Activated CD8-positive, alpha-beta T cell treated with anti-CD3 and anti-CD28 coated beads, Interleukin-2, amount 10 ng/mL, durations not matched to agents 7 days and 5 days (primary cell): ENCODE measurements at places on chromosomes 12 and 14.

DNA sequence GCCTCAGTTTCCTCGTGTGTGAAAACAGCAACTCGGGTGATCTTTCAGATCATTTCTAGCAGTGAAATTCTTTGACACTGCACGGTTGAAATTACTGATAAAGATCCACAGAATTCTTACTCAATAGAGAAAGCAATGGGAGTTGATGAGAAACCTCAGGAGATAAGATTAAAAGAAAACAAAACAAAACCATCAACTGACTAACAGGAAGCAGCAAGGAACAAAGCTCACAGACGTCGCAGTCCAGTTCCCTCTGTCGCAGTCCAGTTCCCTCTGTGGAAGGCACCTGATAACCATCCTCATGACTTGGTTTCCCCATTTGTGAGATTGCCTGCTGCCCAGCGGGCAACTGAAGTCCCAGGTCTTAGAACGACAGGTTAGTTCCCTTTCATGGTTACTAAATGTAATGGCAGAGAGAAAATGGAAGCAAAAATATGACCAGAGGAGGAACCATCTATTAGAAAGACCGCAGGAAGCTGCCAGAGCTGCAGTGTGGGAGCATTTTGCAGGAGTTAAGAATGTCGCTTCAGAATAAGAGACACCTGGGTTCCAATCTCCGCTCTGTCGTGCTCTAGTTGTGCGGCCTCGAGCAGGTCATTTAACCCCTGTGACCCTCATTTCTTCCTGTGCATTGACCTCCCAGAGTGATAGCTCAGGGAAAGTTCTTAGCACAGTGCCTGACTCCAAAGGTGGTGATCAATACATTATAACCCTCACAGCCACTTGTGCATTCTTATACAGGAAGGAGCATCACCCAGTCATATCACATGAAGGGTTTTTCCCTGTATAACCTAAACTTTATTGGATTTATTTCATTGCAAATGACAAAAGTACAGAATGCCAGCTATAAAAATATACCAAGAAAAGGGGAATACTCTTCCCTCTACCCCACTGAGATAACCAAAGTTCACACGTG is 5.1 kb upstream of the MED13L start:
- peaks cover 1% of the 10 kb centered on the region for H3K27me3 ChIP-seq
- H3K36me3 ChIP-seq, result no peaks in the 10 kb centered on the region
- H3K4me3 ChIP-seq, result peak overlapping the region; percentile 52
- no peak for DNase-seq

GRCh38 chr12:65156366-65156841 is 13.0 kb upstream of the LEMD3 start:
- peak overlapping the region; percentile 46 for H3K4me3 ChIP-seq
- peaks cover 17% of the 10 kb centered on the region for H3K4me1 ChIP-seq
- H3K27ac ChIP-seq, result peak overlapping the region; percentile 79
- peaks cover 3% of the 10 kb centered on the region for H3K36me3 ChIP-seq
- DNase-seq, result peak; percentile 46
- H3K27me3 ChIP-seq, result peaks cover 10% of the 10 kb centered on the region

DNA sequence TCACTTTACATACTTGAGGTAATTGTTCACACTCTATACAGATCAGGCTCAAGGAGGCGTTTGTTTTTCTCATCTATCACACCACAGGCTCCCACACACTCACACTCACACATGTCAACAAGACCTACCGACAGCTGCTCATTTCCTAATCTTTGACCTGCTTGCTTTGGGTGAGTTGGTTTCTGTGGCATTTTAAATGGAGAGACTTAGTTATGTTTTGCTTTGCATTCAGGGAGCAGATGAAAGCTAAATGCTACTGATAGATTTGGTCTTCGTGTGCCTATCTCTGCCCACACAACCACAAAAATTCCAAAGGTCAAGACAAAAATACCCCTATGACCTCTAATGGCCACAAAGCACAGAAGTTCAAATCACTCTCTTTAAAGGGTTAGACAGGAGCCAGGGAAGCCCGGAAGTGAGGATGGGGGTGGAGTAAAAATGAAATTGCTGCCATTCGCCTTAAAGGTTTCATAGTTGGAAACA is 203.5 kb upstream of the G2E3 start:
- no peak for DNase-seq
- no peak overlapping the region for H3K4me3 ChIP-seq
- no peaks in the 10 kb centered on the region for H3K36me3 ChIP-seq
- H3K27ac ChIP-seq, result no peak overlapping the region

GRCh38 chr12:79023784-79024183 is 159.2 kb downstream of the SYT1 start:
- H3K27ac ChIP-seq, result no peak overlapping the region
- no peaks in the 10 kb centered on the region for H3K4me1 ChIP-seq
- no peaks in the 10 kb centered on the region for H3K27me3 ChIP-seq

DNA sequence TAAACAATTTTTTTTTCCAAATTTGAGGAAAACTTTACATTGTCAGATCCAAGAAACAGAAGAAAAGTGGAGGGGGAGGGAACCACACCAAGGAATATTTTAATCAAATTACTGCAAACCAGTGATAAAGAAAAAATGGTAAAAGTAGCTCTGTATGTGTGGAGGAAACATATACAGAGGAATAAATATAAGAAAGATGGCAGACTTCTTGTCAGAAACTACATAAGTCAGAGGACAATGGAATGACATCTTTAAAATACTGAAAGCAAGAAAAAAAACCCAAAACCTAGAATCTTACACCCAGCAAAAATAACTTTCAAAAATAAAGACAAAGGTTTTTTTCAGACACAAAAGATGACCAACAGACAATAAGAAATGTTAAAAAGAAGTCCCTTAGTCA is 10.2 kb upstream of the LLPH start:
- H3K36me3 ChIP-seq, result peaks cover 73% of the 10 kb centered on the region
- no peak overlapping the region for H3K27ac ChIP-seq
- DNase-seq, result no peak
- no peak overlapping the region for H3K4me3 ChIP-seq
- no peaks in the 10 kb centered on the region for H3K27me3 ChIP-seq

- H3K27ac ChIP-seq, result no peak overlapping the region
- H3K4me1 ChIP-seq, result no peaks in the 10 kb centered on the region
- H3K4me3 ChIP-seq, result no peak overlapping the region
- no peaks in the 10 kb centered on the region for H3K27me3 ChIP-seq
- DNase-seq, result no peak
Observed at GRCh38 chr14:65661865-65662264, 249.3 kb downstream of the FUT8 start.

GRCh38 chr12:71276541-71276940 is 118.7 kb upstream of the TSPAN8 start:
- no peak overlapping the region for H3K4me3 ChIP-seq
- H3K4me1 ChIP-seq, result no peaks in the 10 kb centered on the region
- DNase-seq, result no peak
- no peaks in the 10 kb centered on the region for H3K36me3 ChIP-seq

DNA sequence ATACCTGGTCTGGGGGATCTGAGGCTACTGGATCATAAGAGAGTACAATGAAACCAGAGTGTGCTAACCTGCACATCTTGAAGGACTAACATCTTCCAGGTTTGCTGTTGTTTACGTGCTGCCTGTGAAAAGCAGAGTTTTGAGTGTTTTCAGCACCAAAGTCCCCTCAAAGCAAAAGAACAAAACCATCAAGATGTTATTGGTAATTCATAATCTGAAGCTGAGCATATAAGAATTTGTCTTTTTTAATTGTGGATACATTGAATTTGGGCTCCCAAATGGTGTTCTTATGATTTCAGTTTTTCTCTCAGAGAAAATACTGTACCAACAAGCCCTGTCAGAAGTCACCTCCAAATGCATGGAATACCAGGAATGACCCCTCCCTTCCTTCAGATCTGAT is 110.2 kb downstream of the BTG1 start:
- no peak for DNase-seq
- peak overlapping the region; percentile 93 for H3K4me3 ChIP-seq
- H3K36me3 ChIP-seq, result peaks cover 26% of the 10 kb centered on the region
- H3K27me3 ChIP-seq, result no peaks in the 10 kb centered on the region
- peaks cover 83% of the 10 kb centered on the region for H3K4me1 ChIP-seq

GRCh38 chr14:80507292-80507869 is 296.1 kb upstream of the DIO2 start:
- H3K4me1 ChIP-seq, result no peaks in the 10 kb centered on the region
- H3K27ac ChIP-seq, result no peak overlapping the region
- no peaks in the 10 kb centered on the region for H3K27me3 ChIP-seq

DNA sequence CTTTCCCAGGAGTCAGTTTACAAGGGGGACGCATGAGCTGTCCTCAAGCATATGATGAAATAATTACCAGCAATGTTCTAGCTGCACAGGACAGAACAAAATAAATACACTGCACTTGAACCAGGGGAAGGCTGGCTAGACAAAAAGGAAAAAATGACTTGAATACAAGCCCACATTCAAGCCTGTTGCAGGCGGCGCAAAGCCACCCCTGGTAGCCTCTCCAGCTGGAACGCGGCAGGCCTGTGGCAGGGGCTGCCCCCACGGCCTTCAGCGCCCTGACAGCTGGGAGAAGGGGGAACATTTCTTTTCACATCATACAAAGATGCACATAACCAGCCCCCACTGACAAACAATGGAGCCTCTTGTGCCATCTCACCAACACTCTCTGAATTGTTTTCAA is 57.1 kb downstream of the TRAFD1 start:
- no peak for DNase-seq
- no peak overlapping the region for H3K4me3 ChIP-seq
- H3K27me3 ChIP-seq, result no peaks in the 10 kb centered on the region
- peaks cover 22% of the 10 kb centered on the region for H3K36me3 ChIP-seq
- no peak overlapping the region for H3K27ac ChIP-seq

DNA sequence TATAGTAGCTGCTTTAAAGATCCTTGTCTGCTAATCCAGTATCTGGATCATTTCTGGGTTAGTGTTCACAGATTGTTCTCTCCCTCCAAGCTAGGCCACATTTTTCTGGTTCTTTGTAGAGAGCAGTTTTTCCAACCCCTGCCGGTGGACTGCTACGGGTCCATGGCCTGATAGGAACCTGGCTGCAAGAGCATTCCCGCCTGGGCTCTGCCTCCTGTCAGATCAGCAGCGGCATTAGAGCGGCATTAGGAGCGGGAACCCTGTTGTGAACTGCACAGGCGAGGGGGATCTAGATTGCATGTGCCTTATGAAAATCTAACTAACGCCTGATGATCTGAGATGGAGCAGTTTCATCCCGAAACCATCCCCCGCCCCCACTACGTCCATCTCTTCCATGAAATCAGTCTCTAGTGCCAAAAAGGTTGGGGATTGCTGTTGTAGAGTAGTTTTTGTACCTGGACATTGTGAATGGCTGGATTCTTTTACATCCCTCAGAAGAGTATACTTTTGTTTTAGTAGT is 50.4 kb downstream of the MYRFL start:
- no peaks in the 10 kb centered on the region for H3K36me3 ChIP-seq
- H3K4me3 ChIP-seq, result no peak overlapping the region
- no peak overlapping the region for H3K27ac ChIP-seq
- peaks cover 5% of the 10 kb centered on the region for H3K27me3 ChIP-seq

GRCh38 chr12:110934093-110934852 is 13.9 kb upstream of the MYL2 start:
- peaks cover 7% of the 10 kb centered on the region for H3K4me1 ChIP-seq
- H3K4me3 ChIP-seq, result no peak overlapping the region
- H3K27ac ChIP-seq, result no peak overlapping the region

- no peaks in the 10 kb centered on the region for H3K27me3 ChIP-seq
- no peaks in the 10 kb centered on the region for H3K4me1 ChIP-seq
- no peak overlapping the region for H3K4me3 ChIP-seq
- no peak for DNase-seq
- no peaks in the 10 kb centered on the region for H3K36me3 ChIP-seq
Observed at GRCh38 chr12:23938422-23938821, 11.0 kb downstream of the SOX5 start.

- peak overlapping the region; percentile 93 for H3K4me3 ChIP-seq
- H3K27ac ChIP-seq, result peak overlapping the region; percentile 91
- no peaks in the 10 kb centered on the region for H3K27me3 ChIP-seq
- peaks cover 35% of the 10 kb centered on the region for H3K4me1 ChIP-seq
Observed at GRCh38 chr12:754851-755562, 2.6 kb downstream of the WNK1 start.

GRCh38 chr14:87896393-87897380 is 96.3 kb downstream of the GALC start:
- peak; percentile 25 for DNase-seq
- no peak overlapping the region for H3K27ac ChIP-seq
- H3K4me1 ChIP-seq, result no peaks in the 10 kb centered on the region
- H3K4me3 ChIP-seq, result no peak overlapping the region
- no peaks in the 10 kb centered on the region for H3K36me3 ChIP-seq

GRCh38 chr12:127043731-127044130 is 1223.2 kb upstream of the TMEM132C start:
- no peak for DNase-seq
- H3K27ac ChIP-seq, result no peak overlapping the region
- H3K36me3 ChIP-seq, result no peaks in the 10 kb centered on the region
- H3K27me3 ChIP-seq, result no peaks in the 10 kb centered on the region
- H3K4me1 ChIP-seq, result no peaks in the 10 kb centered on the region
- H3K4me3 ChIP-seq, result no peak overlapping the region

DNA sequence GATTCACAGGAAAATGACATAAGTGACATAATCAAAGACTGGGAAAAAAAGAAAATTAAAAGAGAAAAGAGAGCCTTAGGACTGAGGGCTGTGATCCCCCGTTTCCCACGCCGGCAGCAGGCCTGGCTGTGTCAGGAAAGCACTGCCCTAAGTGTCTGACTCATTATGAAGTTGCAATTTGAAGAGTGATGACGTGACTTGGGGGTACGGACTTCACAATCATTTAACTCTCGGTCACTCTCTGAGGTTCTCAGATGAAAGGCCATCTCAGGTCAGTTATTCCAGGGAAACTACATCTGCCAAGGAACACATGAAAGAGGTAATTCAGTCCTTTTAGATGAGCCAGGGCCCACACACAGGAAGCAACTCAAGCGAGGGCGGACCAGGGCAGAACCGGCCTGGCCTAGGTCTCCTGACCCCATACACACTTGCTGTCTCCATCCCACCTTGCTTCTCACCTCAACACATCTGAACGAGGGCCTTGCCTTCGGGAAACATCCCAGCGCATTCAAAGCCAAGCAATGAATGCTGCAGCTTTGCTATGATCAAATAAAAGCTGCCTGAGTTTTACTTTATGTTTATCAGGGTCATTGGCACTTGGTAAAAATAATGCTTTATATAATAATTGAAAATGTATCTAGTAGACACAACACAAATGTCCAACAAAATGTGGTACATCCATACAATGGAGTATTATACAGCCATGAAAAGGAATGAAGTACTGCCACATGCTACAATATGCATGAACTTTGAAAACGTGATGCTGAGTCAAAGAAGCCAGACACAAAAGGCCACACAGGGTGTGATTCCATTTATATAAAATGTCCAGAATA is 2.7 kb downstream of the SSH1 start:
- H3K27ac ChIP-seq, result peak overlapping the region; percentile 9
- H3K4me3 ChIP-seq, result peak overlapping the region; percentile 6
- no peak for DNase-seq
- H3K4me1 ChIP-seq, result peaks cover 53% of the 10 kb centered on the region
- peaks cover 32% of the 10 kb centered on the region for H3K36me3 ChIP-seq
- peaks cover 8% of the 10 kb centered on the region for H3K27me3 ChIP-seq

DNA sequence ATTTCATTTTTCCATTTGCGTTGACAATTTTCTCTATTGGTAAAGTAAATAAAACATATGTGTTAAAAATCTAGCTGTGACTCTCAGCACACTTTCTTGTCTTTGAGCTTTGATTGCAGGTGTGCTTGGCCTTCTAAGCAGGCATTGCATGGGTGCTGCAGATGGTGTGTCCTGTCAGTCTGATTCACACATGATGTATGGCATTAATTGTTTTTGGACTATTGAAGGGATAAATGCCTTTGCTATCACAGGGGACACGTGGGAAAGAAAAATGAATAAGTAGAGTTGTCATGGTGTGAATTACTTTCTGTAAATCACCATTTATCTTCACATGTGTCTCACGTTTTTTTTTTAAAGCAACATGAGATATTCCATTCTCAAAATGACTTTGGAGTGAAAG is 211.3 kb upstream of the NAV3 start:
- no peaks in the 10 kb centered on the region for H3K27me3 ChIP-seq
- no peak for DNase-seq
- no peaks in the 10 kb centered on the region for H3K36me3 ChIP-seq
- no peak overlapping the region for H3K4me3 ChIP-seq
- no peak overlapping the region for H3K27ac ChIP-seq
- no peaks in the 10 kb centered on the region for H3K4me1 ChIP-seq
